ENCODE measurements at places on chromosomes 7 and 10. TPM values are rescaled to one million over a fixed set of nuclear protein-coding genes. Genes with fewer than 3 reads are reported as not detected.

ZNF365 gene
- 1.7 TPM for total RNA-seq

HK1 gene
- total RNA-seq = 165 TPM

ICA1 gene
- 0.41 TPM for total RNA-seq

FAM25C gene
- not detected for total RNA-seq

Data from activated T-cell treated with anti-CD3 and anti-CD28 coated beads, Interleukin-2, amount 50 U/mL, for 4 hours (primary cell).